GM18507 (cell line): ENCODE measurements at places on chromosomes 7 and 10.

DNA sequence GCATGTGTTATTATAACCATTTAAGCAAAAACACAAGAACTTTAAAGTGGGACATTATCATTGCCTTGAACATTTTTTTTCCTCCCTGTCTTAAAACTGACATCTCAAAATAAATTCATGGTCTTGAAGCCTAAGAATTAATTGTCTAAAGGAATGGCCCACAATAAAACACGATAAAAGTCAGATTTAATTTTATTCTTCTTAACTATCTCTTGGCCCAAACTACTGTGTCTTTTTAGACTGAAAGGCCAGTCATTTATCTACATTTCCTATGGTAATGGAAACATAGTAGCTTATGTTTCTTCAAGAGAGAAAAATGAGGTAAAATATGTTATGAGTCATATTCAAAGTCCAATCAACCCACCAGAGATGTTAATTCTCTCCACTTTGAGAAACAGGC lies 24.4 kb upstream of the ETV1 start:
- DNase-seq: no peak

GRCh38 chr7:81743665-81744064 lies 26.2 kb downstream of the HGF start:
- no peak for DNase-seq

GRCh38 chr7:112080441-112080840 lies 125.8 kb downstream of the DOCK4 start:
- DNase-seq: peak; percentile 32

GRCh38 chr10:49629431-49629881 lies 15.6 kb downstream of the CHAT start:
- no peak for DNase-seq

- DNase-seq: no peak
Measured at GRCh38 chr10:132162590-132163277, 24.0 kb upstream of the DPYSL4 start.

GRCh38 chr7:107526672-107527071 lies 37.0 kb downstream of the COG5 start:
- no peak for DNase-seq

GRCh38 chr10:59331661-59332060 lies 30.7 kb downstream of the FAM13C start:
- DNase-seq: no peak

DNA sequence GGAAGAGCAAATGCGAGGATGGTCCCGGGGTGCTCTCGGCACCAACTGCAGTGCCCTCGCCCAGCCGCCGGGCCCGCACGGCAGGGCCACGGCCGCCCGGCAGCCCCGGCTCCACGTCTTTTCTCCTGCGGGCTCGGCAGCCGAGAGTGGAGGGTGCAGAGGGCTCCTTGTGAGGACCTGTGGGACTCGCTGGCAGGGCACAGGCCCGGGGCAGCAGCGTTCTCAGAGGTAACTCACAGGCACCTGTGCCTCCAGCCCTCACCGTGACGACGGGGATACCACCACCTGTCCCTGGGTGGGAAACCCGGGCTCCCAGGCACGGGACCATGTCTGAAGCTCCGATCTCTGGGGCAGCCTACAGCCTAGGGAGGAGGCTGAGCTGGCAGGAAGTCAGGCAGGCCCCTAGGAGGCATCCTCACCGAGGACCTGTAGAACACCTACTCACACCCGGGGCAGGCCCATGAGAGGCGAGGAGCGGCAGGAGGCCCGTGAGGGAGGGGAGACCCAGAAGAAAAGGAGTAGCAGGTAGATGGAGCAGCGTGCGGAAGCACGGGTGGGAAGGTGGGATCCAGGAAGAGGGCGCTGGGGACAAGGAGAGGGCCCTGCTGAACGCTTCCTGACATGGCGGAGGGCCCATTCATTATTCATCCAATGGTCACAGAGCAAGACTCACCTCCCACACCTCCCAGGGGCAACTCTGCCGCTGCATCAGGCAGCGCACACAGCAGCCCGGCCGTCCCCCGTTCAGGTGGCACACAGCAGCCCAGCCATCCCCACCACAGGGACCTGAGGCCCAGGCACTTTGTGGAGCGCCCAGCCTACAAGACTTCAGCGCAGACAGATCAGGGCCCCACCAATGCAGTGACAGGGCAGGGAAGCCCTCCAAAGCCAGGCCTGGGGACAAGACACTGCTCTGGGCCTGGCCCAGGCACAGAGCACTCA lies 244.9 kb downstream of the MAD1L1 start:
- no peak for DNase-seq

GRCh38 chr10:84194424-84195043 lies at the start of gene CDHR1:
Gene CDHR1 (plus strand): TSS chr10:84194537. CDS start chr10:84194761, 224 bp downstream.
- peak; percentile 43 for DNase-seq

GRCh38 chr7:44621034-44621749 lies 14.8 kb downstream of the OGDH start:
- DNase-seq: no peak

DNA sequence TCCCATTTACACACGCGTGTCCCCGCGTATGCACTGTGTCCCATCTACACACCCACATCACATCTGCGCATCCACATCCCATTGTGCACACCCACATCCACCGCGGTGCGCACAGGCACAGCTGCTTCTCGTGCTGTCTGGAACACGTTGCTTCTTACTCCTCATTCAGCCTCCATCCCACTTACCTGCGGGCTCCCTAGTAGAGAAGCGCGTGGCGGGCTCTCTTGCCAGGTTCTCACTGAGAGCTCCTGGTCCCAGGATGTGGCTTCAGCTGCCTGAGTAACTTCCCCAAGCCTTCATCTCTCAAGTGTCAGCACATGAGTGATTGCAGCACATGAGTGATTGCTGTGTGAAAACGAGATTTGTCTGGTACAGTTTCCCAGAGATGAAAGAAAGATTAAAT lies 117.8 kb downstream of the TRRAP start:
- peak; percentile 33 for DNase-seq

- DNase-seq: no peak
Measured at GRCh38 chr10:78255796-78256638, 222.4 kb downstream of the RPS24 start.

- no peak for DNase-seq
Measured at GRCh38 chr7:31747553-31747952, 60.5 kb downstream of the PPP1R17 start.

- DNase-seq: no peak
Measured at GRCh38 chr7:16563281-16564022, 36.8 kb downstream of the LRRC72 start.

- no peak for DNase-seq
Measured at GRCh38 chr7:5636446-5636835, 145.0 kb downstream of the RNF216 start.

DNA sequence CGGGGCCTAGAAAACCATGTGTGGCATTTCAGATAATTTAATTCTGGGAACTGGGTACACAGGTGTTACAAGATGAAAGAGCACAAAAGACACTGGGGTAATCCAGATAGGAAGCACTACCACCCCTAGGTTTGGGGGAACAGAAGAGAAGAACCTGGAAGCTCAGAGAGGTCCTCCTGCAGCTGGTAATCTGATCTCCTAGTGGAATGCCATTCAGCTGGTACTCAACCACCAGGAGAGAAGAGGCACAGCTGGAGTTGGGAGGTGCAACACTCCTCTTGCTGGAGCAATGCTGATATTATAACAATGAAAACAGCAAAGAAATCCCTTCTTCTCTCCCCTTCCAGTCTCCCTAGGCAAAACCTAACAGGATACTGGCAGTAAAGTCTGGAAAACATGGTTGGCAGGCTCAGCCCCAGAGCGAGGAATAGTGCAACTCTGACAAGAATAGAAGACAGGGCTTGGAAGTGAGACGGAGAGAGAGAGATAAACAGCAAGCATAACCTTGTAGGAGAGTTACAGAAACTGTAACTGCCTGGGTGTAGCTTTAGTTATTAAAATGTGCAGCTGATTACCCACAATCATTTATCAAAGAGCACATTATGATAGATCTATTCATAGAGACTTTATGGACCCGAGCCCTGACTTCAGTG lies 35.0 kb downstream of the NRF1 start:
- DNase-seq: no peak

GRCh38 chr10:30098629-30099028 lies 39.2 kb upstream of the JCAD start:
- no peak for DNase-seq

DNA sequence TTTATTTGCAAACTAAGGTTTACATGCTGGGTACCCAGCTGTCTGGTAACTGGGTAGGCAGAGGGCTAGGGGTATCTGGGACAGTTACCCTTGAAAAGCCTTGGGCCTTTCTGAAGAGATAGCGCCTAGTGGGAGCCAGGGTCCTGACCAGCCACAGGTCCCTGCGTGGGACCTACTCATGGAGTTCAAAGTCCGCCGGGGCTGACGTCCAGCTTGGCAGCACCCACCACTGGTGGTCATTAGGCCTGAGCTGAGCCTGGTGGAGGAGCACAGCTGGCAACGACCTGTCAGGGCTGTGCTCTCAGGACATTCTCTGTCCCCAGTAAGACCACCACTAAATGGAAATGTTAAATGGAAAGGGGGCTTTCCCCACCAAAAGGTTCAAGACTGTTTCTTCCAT lies 20.0 kb downstream of the GUSB start:
- no peak for DNase-seq

DNA sequence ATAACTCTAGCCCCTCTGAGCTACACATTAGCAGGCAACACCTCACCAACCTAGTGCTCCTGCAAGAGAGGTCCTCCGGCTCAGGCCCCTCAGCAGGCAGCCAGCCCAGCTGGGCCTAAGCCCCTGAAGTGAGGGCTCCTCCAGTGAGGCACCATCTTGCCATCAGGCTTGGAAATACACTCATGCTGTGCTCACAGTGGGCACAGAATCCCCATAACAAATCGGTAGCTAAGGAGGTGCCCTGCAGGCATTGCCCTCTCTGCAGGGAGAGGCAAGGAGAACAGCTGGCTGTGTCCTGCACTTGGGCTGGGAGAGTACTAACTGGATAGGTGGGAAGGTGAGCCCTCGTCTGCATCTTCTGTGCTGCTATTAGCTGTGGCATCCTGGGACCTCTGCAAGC lies 3.7 kb upstream of the C10orf71 start:
- DNase-seq: no peak

GRCh38 chr7:131329176-131329570 lies 1.5 kb downstream of the MKLN1 start:
- no peak for DNase-seq

GRCh38 chr7:20095436-20095835 lies 121.7 kb downstream of the MACC1 start:
- no peak for DNase-seq

DNA sequence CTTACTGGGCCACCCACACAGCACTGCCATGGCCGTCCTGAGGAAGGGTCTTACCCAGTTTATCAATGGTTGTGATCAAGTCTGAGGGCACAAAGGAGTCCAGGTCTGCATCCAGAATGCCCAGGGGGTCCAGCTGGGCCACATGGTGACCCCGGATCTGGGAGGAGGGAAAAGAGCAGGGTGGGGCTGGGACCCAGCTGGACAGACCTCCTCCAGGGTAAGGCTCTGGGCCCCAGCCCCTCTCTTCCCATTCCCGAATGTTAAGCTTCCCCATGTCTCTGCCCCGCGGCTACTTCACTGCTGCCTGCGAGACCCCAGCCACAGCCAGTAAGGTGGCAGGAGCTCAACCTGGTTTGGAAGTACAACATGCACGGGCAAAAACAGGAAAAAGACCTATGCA lies 9.5 kb downstream of the OGDHL start:
- DNase-seq: no peak

- DNase-seq: no peak
Measured at GRCh38 chr7:148800677-148801076, 83.4 kb downstream of the EZH2 start.

GRCh38 chr10:29555746-29556481 lies 78.9 kb downstream of the SVIL start:
- no peak for DNase-seq

DNA sequence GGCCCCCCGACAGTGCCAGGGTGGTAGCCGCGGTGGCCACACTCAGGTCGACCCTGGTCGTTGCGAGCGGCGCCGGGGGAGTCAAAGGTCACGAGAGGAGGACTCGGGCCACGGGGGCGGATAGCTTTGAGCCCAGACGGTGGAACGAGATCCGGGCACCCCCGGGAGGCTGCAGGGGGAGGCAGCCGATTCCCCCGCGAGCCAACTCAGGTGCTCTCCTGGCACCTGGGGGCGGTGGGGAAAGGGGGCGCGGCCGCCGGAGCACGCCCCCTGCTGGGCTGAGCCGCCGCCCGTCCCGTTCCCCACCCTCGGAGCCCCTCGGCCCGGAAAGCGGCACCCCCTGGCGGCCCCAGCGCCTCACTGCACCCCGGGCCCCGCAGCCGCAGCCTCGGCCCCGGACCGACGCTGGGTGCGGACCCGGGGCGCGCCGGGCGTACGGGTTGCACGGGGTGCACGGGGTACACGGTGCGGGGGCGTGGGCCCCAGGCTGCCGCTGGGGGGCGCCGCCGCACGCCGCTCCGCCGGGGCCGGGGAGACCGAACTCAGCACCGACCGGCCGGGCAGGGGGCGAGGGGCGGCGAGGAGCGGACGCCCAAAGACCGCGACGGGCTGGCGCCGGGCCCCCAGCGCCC lies 521 bp upstream of the NYAP1 start:
- DNase-seq: peak; percentile 68

DNA sequence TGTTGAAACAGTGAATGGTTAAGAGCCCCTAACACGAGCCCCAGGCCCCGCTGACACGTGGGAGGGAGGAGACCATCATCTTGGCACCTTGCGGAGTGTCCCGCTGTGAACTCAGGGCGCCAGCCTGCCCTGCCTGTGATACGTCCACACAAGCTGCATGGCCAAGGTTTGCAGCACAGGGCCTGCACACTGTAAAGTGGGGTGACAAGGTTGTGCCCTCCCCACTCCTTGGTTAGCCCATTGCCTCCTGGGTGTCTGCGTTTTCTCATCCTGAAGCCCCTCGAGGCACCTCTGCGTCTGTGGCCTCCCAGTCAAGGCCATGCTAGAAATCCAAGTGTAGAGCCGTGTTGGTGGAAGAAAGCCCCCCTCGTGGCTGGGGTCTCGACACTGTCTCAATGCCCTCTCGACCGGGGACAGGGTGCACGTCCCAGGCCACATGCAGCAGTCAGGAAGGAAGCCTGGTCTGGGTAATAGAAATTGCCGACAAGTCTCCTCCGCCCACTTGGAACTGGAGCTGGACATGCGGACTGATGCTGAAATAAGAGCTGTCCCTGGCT lies 192.1 kb downstream of the DNAJB6 start:
- no peak for DNase-seq

DNA sequence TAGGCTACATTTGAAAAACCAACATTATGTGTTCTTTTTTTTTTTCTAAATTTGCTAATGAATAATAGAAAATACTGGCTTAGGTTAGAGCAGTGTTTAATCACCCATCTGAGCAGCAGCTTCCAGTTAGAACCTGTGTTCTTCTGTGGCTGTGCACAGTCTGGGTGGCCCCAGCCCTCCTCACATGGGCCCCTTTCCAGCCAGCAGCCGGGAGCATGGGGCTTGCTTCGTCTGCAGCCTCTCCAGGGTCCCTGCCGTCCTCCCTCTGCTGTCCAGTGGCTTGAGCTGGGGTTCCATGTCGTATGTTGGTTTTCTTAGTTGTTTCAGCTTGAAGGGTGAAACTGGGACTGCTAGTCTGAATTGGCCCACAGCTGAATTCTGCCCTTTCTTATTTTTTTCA lies 37.3 kb downstream of the BNIP3 start:
- no peak for DNase-seq

DNA sequence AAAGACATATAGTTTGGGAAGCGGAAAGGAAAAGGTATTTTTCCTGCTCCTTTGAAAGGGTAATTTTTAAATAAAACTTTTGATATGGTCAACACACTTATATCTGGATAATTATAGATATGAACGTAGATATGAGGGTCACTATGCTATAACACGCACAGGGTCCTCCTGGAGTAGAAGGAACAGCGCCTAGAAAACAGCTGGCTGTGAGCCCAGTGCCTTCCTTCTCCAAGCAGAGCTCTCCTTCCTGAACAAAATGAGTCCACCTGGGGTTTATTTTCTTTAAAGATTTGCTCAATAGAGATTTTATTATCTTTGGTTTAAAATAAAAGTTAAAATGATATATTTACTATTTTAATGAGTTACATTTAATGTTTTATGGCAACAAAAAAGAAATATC lies 13.1 kb downstream of the STEAP1 start:
- DNase-seq: no peak
